Daoy (cell line): ENCODE measurements at places on chromosomes 1 and 21. TPM values are rescaled to one million over a fixed set of nuclear protein-coding genes. Genes with fewer than 3 reads are reported as not detected.

Gene KDM5B
- 42.7 and 44.4 TPM in 2 replicates for total RNA-seq

Gene GJA9
- total RNA-seq: not detected in 2 replicates

Gene KIF17
- total RNA-seq: 0.06 TPM in 1 of 2 replicates, not detected in the other

Gene SLC25A33
- total RNA-seq: 12.6 and 17.4 TPM in 2 replicates

Gene SLC9C2
- not detected in 2 replicates for total RNA-seq

Gene SH2D1B
- 0.06 and 1.1 TPM in 2 replicates for total RNA-seq

Gene ANXA9
- 0.24 TPM in 1 of 2 replicates, not detected in the other for total RNA-seq

Gene TTC4
- total RNA-seq: 64.8 and 75.8 TPM in 2 replicates
